ENCODE measurements at places on chromosomes 3 and 15. TPM values are rescaled to one million over a fixed set of nuclear protein-coding genes. Genes with fewer than 3 reads are reported as not detected.

TMEM207 gene
- not detected for total RNA-seq

REC114 gene
- total RNA-seq = not detected

EPHB1 gene
- not detected for total RNA-seq

ZXDC gene
- total RNA-seq = 8.8 TPM

POLQ gene
- total RNA-seq = 7.4 TPM

SLC6A1 gene
- total RNA-seq = not detected

PARP15 gene
- not detected for total RNA-seq

SLC12A8 gene
- 1.7 TPM for total RNA-seq

NPAP1 gene
- total RNA-seq = not detected

PLSCR4 gene
- 8.1 TPM for total RNA-seq

SLC15A2 gene
- 0.18 TPM for total RNA-seq

CBLB gene
- total RNA-seq = 16.2 TPM

GHSR gene
- total RNA-seq = not detected

VEPH1 gene
- 0.31 TPM for total RNA-seq

SCN11A gene
- total RNA-seq = 0.02 TPM

CX3CR1 gene
- not detected for total RNA-seq

PEX5L gene
- total RNA-seq = not detected

NLGN1 gene
- total RNA-seq = not detected

PRTG gene
- total RNA-seq = 10.6 TPM

AADAC gene
- total RNA-seq = 14.2 TPM

DIS3L gene
- 31.4 TPM for total RNA-seq

MAP6D1 gene
- total RNA-seq = 6.3 TPM

MYL3 gene
- not detected for total RNA-seq

ADPRH gene
- 2.8 TPM for total RNA-seq

SERF2 gene
- 489 TPM for total RNA-seq

NEK10 gene
- total RNA-seq = 1.3 TPM

LRRN1 gene
- not detected for total RNA-seq

SLC9C1 gene
- not detected for total RNA-seq

GBE1 gene
- 28.5 TPM for total RNA-seq

POMGNT2 gene
- 5.9 TPM for total RNA-seq

ADIPOQ gene
- total RNA-seq = not detected

MRPL46 gene
- 57.9 TPM for total RNA-seq

UNC13C gene
- total RNA-seq = not detected

FBXO45 gene
- 8.2 TPM for total RNA-seq

CSTA gene
- total RNA-seq = 0.43 TPM

ARNT2 gene
- total RNA-seq = 13.6 TPM

ATP8B4 gene
- 0.63 TPM for total RNA-seq

PRR20G gene
- total RNA-seq = 0.80 TPM
